ENCODE measurements at places on chromosomes 13 and 19.

GRCh38 chr13:44402899-44403445 is 29.3 kb downstream of the SERP2 start:
- DNase-seq = no peak

- DNase-seq = no peak
These were observed 81.4 kb downstream of the RNASEH2B start for GRCh38 chr13:50990818-50991506.

DNA sequence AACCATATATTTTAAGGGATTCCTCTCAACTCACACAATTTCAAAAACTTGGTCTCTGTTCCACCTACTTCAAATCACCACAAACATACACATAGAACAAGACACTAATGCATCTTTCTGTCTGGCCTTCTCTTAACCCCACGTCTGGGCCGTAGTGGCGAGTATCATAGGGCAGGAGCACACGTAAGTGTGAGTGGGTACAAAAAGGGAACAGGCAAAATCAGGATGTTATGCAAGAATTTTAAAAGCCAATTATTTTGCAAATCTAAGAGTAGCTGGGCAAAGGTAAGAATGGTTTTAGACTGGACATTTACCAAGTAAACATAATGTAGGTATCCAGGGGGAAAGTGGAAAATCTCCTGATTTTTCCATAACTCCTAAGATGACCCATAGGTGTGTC is 35.1 kb downstream of the MTMR6 start:
- no peak for DNase-seq

DNA sequence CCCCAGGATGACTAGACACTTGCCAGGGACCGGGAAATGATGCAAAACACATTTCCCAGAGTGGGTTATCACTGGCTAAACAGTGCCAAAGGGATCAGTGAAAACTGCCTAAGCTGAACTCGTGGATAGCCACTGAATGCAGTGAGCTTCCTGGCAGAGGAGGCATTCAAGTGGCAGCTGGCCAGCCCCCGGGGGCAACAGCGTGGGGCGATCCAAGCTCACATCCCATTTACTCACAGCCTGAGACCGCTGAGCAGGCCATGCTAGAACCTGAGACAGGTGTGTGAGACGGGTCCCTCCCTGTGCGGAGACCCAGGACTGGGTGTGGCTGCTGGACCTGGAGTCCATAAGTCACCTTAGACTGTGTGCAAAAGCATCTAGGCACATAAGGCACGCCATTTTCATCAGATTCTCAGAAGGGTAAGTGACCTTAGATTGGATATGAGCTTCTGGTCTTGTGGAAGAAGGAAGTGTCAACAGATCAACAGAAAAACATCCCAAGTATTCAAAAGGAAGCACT is 51.9 kb upstream of the SLC15A1 start:
- no peak for DNase-seq

- DNase-seq = no peak
These were observed 61.6 kb downstream of the UNC13A start for GRCh38 chr19:17626456-17627015.

DNA sequence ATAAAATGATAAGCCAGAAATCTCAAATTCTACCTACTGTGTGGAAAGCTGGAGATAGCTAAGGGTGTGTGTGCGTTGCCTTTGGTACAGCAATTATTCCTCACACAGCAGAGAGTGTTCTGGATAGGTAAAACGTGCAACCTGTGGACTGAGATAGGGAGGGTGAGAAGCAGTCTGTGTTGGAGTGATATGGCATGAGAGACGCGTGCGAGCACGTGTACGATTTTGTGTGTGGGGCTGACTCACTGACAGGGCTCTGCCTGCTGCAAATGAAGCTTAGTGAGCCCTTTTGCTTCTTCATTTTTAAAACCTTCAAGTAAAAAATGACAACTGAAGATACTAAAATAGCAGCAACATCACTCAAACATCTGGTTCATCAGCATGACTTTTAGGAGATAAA is 35.7 kb upstream of the SLC10A2 start:
- no peak for DNase-seq

- DNase-seq = peak; percentile 47
These were observed 54.0 kb upstream of the IRS2 start for GRCh38 chr13:109840201-109840892.

- DNase-seq = no peak
These were observed 574 bp downstream of the VMAC start for GRCh38 chr19:5905114-5905778.

DNA sequence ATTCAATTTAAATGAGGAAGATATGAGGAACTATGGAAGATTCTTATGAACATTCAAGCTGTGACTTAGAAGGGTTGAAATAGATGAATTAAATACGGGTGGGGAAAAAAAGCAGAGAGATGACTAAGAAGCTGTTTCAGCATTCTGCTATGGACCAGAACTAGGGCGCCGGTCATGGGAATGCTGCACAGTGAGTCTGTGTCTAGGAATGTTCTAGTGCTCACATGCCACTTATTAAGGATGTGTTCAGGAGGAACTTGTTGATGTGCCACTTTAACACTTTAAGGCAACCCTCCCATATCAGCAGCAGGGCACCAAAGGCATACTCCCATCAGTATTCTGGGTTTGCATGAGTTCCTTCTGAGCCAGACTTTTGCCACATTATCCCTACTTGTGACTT is 152.1 kb downstream of the POSTN start:
- DNase-seq = peak; percentile 39

DNA sequence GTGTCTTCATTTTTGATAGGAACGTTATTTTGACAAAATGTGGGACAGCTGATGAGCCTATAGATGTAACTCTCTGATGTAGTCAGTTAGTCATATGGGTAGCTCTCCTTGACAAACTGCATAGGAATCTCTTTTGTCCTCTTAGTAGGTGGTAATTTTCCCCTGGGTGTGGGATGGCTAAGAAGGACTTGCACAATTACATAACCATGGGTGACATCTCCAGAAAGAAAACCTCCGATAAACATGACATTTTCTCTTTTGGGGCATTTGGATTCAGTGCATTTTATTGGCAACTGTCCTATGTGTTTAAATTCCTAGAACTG is 41.8 kb downstream of the IGFL3 start:
- no peak for DNase-seq

All from HS-5 (cell line).